ENCODE measurements at places on chromosomes 7 and 10.

DNA sequence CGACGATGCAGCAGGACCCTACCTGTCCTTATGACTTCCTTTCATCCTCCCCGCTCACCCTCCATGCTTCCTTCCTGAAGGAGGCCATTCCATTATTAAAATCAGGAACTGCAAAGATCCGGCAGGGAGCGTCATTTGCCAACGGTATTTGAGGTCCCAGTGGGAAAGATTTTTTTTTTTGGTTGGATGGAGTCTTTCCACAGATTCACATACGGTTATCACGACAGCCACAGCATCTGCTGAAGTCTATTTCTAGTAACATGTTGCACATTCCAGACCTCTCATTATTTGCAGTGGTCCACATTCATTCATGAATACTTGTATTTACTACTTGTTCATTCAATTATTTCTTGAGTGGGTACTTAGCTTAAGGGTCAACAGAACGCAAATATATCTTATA is 94.7 kb upstream of the LYZL2 start:
- DNase-seq: no peak

DNA sequence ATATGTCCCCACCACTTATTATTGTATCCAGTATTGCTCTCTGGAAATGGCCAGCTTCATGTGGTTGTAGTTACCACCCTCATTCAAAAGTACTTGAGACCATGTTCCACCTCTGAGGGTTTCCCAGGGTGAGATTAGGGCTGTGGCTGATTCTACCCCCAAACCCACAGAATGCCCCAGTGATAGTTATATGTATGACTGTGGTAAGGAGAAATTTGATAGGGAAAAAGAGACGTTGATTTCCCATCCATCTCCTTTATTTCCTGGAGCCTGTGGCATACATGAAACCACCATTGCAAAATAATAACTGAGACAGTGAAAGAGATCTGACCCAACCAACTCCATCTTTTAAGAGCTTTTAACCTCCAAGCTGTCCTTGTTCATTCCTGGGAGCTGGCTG is 25.2 kb downstream of the ARL5B start:
- no peak for DNase-seq

DNA sequence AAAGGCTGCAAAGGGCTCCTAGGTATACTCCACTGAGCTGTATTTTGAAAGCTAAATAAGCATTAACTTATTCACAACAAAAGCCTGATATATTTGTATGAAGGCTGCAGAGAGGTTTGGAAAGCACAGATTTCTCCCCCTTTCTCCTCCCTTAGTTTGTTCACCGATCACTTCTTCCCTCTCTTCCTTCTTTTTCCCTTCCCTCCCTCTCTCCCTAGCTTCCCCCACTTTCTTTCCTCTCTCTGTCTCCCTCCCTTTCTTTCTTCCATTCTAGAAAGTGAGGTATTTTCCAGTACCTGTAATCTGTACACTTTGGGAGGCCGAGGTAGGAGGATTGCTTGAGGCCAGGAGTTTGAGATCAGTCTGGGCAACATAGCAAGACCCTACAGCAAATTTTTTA is 62.1 kb downstream of the HHEX start:
- DNase-seq: no peak

DNA sequence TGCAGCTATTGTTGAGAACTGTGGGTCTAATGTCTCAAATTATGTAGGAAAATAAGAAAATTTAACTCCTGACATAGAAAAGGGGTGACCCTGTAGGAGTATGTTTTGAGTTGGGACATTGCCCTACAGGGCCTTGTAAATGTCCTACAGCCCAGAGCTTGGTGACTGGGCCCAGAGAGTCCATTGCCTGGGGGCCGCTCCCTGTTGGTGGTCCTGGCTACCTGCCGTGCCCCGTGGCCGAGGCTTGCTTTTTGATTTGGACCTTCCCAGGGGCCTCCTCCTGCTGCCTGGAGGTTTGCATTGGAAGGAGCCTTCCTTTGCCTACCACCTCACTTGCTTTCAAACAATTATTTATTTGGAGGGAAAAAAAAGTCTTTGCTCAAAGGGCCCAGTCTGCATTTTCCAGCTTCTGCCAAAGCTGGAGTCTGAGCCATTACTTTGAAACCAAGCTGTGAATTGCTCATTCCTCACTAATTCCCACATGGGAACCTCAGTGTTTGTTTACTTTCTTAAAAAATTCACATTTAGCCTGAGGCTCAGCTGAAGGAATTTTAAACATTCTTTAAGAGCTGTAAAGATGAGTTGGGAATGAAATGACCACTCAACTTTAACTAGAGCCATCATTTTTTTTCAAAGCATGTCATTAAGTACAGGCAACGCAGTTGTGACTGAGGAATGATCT is 355.0 kb downstream of the GLRX3 start:
- no peak for DNase-seq

DNA sequence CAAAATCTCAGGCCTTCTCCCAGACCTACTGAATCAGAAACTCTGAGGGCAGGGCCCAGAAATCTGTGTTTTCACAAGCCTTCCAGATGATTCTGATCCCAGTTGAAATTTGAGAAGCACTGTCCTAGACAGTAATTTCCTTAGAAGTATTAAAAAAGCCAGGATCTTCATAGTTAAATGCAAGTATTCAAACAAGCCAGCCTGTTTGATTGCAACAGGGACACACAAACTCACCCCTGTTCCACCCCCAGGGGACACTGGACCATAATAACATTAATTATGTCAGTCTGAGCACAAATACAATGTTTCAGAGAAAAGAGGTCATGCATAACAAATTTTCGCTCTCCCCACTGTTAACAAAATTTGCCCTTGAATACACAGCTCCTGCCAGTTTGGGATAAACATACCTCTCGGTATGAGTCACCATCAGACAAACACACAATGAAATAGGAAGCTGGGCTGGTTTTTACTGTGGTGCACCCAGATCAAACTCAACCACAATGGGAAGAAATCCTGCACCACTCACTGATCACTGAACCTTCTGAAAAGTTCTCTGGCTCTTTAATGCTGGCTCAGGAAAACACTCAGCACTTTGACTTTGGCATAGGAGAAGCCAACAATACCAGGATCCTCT is 34.3 kb downstream of the ABLIM1 start:
- no peak for DNase-seq

DNA sequence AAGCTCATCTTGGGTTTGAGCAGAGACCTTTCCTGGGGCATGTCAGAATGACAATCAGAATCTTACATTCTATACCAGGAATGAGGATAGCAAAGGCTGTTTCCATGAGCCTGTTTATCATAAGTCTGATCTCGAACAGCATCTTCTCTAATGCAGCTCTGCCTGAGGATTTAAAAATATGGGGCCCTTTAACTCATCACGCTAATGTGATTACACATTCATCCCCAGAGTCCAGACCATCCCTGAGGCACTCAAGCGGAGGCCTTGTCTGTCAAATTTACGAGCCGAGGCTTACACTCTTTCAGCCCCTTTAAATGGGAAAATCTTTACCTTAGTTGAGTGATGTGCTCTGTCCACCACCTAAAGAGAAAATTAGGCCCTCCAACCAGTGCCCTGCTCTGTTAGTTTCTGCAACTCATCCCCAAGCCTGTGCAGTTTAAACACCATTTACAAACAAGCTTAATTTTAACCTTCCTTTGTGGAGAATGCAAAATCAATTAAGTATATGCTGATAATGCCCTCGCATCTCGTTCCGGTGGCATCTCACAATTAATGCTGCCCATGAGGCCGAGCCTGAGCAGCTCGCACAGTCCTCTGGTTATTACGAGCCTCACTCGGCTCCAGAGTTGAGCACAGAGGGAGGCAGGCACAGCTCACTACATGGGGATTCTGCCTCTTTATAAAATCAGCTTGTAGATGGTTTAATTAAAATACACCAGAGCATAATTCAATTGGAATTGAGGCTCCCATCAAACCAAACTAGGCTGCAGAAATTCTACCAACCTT is 16.0 kb downstream of the CHST15 start:
- DNase-seq: no peak

GRCh38 chr7:158468181-158468580 is 119.4 kb downstream of the PTPRN2 start:
- no peak for DNase-seq

DNA sequence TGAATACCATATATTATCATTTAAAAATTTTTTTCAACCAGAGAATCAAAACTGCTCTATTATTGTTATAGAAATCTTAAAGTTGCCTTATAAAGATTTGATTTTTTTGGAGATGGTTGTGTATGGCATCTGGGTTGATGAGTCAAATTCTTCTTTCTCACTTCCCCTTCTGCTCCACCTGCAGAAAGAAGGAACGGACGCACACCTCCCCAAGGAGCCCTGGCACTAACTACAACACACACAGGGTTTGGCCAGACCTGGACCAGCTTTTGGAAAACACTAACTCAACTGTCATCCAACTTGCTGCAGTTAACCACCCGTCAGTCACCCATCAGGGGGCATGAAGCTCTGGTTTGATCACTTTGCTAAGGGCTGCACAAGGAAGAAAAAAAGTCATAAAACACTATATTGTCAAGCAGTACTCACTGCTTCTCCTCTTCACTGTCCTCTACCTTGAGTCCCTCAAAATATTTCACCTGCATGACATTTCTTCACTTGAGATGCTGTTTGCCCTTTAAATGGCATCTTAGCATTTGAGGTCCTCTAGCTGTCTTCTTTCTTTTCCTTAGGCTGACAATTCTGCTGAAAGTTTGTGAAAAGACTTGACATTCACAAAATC is 266.7 kb upstream of the PHF14 start:
- DNase-seq: no peak

DNA sequence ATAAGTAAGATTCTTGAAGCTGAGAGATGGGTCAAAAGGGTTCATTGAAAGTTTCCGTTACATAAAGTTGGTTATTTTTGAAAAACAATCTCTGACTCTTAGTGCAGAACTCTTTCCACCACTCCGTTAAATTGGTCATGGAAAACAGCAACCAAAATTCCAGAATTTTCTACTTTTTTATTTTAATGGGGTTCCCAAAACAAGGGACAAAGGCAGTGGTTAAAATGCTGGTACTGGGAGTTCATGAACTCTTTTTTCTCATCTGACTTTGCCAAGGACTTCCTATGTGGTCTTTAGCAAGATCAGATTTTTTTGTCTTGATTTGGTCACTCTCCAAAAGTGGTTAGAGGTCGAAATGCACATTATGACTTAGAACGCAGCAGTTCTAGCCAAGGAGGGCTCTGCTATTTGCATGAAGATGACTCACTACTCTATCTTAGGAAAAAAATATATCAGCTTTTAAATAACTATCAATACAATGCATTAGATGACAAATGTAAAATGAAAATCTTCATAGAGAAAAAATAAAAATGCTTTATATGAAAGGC is 145.7 kb downstream of the REEP3 start:
- no peak for DNase-seq

- DNase-seq: no peak
Measured at GRCh38 chr7:89165421-89165820, 369.9 kb upstream of the TEX47 start.

- no peak for DNase-seq
Measured at GRCh38 chr10:74770400-74770799, 56.0 kb upstream of the KAT6B start.

GRCh38 chr7:32039000-32039756 is 31.0 kb downstream of the PDE1C start:
- no peak for DNase-seq

DNA sequence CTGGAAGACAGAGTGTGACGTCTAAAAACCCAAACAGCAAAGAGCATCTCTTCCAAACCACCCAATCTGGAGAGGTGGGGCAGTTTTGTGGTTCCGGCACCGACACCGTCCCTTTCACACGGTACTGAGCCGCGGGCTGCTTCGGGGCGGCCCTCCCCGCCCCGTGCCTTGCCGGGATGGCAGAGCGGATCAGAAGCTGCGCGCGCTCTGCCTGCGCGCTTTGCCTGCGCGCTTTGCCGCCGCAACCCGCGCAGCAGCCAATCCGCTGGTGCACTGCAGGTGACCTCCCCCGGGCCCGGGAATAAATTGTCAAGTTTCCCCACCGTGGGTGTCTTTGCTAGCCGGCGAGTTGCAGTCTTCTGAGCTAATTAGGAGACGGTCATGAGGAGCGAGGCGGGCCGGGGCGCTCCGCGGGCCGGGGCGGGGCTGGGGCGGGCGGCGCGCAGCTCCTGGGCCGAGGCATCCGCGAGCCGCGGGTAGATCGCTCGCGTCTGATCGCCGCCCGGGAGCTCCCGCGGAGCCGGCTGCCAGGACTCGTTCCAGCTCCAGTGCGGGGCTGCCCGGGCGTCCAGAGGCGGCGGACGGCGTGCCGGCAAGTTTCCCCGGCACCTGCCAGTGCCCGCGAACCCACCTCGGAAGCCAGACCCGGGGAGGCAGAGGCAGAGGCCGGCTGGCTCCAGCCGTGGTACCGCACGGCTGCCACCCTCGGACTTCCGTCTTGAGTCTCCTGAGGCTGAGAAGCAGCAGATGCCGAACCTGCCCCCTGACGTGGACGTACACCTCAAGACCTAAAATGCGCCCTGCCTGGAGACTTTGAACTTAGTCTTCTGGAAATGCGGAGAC is 536.0 kb upstream of the GALNT17 start:
- DNase-seq: no peak

DNA sequence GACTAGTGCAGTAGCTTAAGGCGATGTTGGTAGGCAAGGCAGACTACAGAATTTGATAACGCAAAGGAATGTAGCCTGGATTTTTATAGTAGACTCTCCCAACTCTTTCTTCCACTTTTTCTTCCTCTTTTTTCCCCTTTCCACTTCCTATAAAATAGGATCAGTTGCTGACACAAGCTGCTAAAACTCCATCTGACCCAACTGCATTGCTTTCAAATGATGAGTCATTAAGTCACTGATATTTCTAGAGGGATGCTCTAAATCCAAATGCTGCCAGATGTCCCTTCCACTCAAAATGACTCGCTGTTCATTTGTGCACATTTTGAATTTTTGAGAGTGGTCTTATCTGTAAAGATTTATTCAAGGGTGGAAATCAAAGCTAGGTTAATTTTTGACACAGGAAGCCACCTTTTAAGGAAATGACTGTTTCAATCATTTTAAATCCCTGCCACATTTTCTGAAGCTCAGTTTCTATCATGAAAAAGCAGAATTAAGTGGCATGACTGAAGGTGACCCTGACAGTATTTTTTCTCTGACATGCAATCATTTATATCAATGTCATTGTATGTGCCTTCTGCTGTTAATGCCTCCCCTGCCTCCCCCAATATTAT is 25.8 kb upstream of the SFMBT2 start:
- no peak for DNase-seq

Data from DND-41 (cell line).